ENCODE measurements at places on chromosomes 6 and 20.

DNA sequence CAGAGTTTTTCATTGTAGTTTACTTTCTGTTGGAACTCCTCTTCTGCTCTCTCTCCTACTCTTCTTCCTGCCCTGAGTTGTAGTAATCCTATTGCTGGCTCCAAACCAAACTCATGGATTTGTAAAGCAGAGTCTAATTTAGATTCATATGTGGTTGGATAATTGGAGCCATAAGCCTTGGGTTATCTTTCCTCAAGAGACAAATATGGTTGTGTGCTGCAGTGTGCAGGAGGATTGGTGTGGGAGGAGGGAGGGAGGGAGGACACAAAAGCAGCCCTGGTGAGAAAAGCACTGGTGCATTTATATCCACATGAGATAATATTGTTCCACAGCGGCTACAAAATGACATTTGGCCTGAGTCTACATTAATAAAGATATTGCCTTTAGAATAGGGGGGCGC, 4.2 kb downstream of the HLA-G start:
- no peak for DNase-seq

GRCh38 chr6:26459023-26459810, 1.5 kb downstream of the BTN2A1 start:
- no peak for DNase-seq

GRCh38 chr20:41632896-41633295, 14.7 kb upstream of the CHD6 start:
- DNase-seq = no peak

- no peak for DNase-seq
These were observed 69.1 kb upstream of the SAMHD1 start for GRCh38 chr20:37020636-37021035.

GRCh38 chr20:24701027-24701426, 231.6 kb downstream of the SYNDIG1 start:
- DNase-seq = no peak

- DNase-seq = peak; percentile 76
These were observed 9.7 kb downstream of the MDC1 start for GRCh38 chr6:30707281-30707850.

Data from NCI-H2171 treated with DMSO at 0.1 percent for 48 hours (cell line).